IPS DF 19.7 (cell line): ENCODE measurements at places on chromosomes 11 and 22.

GRCh38 chr11:120798854-120799253 lies 225.0 kb upstream of the TBCEL start:
- DNase-seq: no peak

- DNase-seq: no peak
Observed at GRCh38 chr22:28341001-28341400, 338.6 kb downstream of the TTC28 start.

- no peak for DNase-seq
Observed at GRCh38 chr22:31488988-31489617, 539 bp downstream of the EIF4ENIF1 start.

DNA sequence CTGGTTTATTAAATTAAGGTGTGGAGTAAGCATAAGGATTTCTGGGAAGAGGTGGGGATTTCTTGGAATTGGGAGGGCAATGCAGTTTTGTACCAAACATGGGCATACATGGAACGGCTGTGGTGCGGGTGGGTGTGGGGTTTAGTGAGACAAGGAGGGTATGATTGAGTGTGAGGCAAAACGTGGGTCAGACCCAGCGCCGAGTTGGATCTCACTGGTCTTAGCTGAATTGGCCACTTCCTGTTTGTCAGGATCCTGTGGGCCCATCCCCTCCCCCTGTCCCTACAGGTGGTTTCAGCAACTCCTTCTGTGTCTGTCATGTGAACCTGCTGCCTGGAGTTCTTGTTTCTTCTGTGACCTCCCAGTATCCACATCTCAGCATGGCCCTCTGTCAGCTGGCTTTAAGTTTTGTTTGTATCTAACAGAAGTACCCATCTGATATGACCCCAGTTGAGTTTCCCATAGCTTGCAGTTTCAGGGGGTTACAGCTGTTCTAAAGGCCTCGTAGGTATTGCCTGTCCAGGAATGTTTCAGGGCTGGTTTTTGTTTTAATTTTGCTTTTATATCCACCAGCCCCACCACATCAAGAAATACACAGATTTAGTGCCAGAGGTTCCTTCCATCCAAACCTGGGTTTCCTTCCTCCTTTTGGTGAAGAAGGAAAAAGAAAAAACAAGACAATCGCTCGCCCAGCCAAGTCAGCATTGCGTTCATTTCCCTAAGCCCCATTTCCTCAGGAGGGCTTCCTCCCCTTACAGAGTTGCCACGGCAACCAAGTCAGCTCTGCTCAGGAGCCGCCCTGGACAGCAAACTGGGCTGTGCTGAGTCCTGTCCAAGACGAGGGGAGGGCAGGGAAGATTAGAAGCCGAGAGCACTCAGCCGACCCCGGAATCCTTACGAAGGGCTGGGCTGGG lies 6.0 kb downstream of the APOL1 start:
- no peak for DNase-seq
